Activated T-cell treated with anti-CD3 and anti-CD28 coated beads, Interleukin-2, amount 50 U/mL, for 48 hours (primary cell): ENCODE measurements at places on chromosomes 2 and 18.
A peak's percentile ranks its signal among the peaks of the same experiment; 100 is the strongest.

DNA sequence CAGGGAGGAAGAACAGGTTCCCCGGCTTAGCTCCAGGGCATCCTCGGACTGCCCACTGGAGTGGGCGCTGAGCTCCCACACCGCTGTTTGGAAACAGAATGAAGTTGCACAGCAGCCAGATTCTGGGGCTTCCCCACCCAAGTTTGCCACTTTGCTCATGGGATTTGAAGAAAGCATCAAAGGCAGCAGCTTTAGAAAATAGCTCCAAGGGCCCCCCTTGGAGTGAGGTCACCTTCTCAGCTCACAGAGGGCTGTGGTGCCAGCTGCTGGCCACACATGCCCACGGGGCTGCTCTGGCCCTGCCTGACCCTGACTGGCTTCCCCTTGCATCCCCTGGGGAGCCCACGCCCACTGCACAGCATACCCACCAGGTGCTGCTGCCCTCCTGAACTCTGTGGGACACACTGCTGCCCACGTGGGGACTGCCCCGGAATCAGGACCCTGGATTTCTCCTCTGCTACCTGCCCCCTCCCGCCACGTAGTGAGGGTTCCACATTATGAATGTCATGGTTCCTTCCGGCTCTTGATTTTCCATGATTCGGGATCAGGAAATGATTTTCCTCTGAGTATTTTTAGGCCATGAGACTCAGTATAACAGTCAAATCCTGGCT is 70.3 kb downstream of the TGOLN2 start:
- no peak for DNase-seq

- no peak for DNase-seq
Measured at GRCh38 chr2:18910843-18911242, 321.5 kb upstream of the NT5C1B start.

- no peak for DNase-seq
Measured at GRCh38 chr18:2111456-2111855, 459.8 kb downstream of the METTL4 start.

DNA sequence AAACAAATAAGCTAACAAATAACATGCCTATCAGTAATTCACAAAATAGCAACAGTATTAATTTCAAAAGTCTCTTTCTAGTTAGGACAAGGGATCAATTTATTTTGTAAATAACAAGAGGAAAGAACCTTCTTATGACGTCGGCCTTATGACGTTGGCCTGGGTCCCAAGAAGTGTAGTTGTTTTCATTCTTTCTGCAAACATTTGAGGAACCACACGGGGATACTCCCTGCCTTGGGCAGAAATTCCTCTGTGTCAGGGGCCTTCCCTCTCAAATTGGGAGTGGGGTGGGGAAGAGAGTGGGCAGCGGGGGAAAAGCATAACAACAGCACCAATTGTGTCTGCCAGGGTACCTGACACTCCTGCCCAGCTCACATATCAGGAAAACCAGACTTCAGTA is 1.3 kb downstream of the CCDC68 start:
- no peak for DNase-seq

- no peak for DNase-seq
Measured at GRCh38 chr2:215711471-215712034, 275.7 kb upstream of the FN1 start.

- no peak for DNase-seq
Measured at GRCh38 chr2:226733189-226733858, 66.3 kb downstream of the IRS1 start.

- no peak for DNase-seq
Measured at GRCh38 chr2:240346753-240347372, 88.6 kb upstream of the GPC1 start.

DNA sequence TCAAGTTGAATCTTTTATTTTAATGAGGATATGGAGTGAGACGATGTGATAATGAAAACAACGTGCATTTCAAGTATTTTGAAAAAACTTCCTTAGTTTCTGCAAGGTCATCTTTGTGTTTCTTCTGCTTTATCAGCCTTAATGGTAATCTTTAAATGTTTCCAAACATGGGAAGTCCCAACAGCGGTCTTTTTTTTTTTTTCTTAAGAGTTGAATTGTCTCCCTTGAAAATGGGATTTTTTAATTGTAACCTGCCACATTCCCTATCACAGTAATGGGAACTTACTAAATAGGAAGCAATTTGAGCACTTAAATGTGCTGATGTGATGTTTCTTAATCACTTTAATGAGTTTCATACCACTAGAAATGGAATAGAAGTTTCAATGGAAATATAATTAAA is 45.8 kb downstream of the ATIC start:
- DNase-seq, result no peak

DNA sequence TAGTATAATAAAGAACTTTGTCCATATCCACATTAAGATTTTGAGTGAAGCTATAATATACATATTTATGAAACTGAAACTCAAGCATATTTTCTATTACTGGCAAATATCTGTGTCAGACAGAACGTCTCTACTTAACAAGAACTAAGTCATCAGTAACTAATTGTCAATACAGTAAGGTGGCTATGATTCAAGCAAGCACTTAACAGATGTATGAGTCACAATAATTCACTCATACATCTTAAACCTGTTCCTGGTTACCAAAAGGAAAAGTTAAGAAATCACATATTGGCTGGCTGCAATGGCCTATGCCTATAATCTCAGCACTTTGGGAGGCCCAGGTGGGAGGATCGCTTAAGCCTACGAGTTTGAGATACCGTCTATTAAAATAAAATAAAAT is 96.0 kb downstream of the SOS1 start:
- DNase-seq, result no peak

DNA sequence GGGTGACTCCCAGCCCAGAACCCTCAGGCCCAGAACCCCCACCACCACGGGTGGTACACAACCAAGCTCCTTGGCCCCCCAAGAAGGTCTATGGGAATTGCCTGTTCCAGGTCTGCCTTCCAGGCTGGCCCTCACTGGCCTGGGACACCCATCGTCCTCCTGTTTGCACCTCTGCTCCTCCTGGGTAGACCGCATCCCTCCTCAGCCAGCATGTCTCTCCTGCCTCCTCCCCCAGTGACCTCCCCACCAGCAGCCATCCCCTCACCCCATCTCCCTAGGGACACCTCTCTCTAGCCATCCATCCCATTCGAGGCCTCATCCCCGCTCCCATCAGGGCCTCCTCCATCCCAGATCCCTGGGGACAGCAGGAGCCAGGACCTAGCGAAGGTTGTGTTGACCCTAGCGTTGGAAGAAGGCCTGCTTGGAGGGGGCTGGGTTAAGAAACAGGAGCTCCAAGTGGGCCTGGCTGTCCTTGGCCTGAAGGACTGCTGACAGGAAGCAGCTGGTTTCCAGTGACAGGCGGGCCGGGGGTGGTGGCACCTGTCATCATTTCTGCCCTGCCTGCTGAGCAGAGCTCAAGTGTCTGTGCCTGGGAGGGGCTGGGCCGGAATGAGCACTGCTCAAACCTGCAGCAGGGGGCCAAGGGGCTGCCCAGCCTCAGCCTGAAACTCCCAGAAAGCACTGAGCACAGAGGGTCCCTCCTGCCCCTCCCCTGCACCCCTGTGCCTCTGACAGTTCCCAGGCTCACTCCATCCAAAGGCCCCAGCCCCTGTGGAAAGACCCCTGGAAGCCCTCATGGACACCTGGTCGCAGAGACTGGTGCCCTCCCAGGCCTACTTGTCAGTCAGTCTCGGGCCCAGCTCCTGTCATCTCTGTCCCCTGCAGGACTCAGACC is 96.0 kb upstream of the OTOS start:
- no peak for DNase-seq

DNA sequence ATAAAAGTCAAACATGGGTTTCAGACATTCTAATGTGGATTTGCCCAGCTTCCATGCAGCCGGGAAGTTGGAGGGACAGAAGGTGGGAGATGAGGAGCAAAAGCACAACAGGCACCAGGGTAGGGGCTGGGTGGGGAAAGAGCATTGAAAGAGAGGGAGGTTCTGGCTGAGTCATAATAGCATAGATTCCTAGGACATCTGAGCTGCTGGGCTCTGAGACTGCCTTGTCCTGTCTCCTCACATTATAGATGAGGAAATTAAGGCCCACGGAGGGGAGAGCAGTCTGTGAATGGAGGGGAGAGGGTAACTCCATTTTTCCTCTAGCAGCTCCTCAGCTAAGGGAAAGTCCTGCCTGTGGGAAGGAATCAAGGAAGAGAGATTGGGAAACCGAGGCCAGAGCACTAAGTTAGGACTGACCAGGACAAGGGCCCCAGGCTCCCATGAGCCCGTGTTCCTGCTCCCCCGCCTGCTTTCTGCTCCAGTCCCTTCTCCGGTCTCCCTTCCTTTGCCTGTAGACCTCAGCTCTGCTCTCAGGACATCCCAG is 26.2 kb downstream of the SH2D6 start:
- DNase-seq, result no peak

DNA sequence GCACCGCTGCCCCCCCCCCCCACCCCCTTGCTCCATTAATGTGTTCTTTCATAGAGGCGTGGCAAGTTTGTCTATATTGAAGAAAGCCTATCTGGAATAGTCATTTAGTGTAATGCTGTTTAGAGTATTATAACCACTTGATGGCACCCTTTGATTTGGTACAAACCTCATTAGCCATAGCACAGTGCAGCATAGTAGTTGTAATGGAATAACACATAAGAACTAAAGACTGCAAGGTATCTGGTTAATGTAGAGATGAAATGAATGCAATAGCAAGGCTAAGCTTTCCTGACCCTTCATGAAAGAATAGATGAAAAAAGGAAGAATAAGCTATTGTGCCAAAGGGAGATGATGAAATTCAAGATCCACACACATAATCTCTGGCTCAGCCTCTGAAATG is 81.9 kb downstream of the EHBP1 start:
- DNase-seq, result no peak

DNA sequence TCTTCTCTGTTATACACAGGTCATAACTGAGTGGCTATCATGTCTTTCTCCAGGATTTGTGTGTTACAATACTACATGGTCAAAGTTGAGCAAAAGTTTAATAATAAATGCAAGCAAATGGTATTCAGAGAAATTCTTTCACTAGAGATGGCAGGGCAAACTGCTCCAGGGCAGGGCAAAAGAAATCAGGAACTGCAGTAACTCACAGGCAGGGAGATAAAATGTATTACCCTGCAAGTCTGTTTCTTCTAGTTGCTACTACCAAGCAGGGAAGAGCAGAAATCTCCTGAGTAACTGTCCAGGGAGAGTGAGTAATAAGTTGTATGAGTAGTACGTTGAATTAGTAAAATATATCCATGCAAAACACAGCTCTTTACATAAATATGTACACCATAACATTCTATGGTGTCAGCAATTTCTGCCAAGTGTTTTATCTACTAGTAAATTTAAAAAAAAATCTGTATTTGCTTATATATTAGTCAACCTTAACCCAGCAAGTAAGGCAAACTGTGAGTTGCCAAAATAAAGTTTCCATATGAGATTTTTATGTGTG is 404.1 kb downstream of the ZEB2 start:
- DNase-seq, result no peak

DNA sequence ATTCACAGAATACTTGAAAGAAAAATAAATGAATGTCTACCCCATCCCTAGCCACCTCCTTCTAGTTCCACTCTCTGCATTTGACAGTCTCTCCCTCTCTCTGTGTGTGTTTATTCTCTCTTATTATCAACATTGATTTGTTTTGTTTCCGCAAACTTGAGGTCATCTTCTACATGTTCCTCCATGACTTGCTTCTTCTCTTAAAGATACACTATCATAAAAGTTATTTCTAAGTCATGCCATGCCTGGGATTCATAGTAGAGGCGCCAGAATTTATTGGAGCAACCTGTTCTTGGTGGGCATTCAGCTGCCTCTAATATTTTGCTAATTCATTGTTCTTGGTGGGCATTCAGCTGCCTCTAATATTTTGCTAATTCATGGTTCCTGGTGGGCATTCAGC is 58.9 kb upstream of the SMAD7 start:
- DNase-seq, result no peak

DNA sequence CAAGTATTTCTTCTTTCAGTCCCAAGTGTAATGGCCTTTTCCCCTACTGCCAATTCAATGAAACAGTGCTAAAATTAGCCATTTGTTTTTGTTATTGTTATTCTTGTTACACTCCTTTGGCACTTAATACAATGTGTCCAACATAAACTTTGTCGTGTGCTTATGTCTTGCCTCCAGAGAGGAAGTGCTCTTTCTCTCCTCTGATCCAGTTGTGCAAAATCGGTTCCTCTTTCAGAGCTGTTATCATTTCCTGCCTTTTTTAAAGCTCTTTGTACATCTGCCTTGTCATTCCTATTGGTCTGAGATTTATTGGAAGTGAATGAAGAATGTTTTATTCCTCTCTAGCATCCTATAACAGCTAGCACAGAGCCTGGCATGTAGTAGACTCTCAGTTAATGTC is 623.2 kb upstream of the ID2 start:
- DNase-seq, result no peak

- DNase-seq, result no peak
Measured at GRCh38 chr2:30971231-30972025, 164.2 kb upstream of the CAPN13 start.

DNA sequence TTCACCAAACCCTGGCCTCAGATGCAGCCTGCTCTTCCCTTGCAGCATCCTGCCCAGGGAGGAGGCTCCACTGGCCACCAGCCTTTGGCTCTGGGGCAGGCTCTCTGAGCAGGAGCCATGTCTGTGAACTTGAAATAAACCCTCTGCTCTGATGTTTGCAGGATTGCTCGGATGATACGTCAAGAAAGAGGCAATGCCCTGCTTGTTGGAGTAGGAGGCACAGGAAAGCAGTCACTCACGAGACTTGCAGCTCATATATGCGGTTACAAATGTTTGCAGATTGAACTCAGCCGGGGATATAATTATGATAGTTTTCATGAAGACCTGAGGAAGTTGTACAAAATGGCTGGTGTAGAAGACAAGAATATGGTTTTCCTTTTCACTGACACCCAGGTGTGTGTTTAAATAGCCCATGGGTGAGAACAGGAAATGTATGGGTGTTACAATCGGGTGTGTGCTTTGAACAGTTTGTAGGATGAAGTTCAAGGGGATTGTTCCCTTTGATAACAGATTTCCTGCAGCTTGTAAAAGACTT is 177.9 kb downstream of the DNAH6 start:
- peak; percentile 46 for DNase-seq

DNA sequence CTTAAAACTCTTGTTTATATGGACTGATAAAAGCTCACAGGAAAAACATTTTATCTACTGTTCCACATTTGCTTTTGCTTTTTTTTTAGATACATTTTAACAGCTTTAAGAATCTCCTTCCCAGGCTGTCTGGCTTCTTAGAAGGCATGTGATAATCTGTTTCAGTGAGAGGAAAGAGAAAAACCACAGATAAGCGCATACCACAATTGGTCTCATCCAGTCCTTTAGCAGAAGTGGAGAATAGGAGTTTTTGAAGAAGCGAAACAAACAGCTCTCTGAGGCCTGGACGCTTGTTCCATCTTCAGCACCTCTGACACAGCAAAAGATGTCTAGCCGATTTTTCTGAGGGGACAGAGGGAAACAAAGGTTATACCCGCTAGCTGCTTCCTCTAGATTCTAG is 37.6 kb downstream of the RMC1 start:
- DNase-seq, result no peak

DNA sequence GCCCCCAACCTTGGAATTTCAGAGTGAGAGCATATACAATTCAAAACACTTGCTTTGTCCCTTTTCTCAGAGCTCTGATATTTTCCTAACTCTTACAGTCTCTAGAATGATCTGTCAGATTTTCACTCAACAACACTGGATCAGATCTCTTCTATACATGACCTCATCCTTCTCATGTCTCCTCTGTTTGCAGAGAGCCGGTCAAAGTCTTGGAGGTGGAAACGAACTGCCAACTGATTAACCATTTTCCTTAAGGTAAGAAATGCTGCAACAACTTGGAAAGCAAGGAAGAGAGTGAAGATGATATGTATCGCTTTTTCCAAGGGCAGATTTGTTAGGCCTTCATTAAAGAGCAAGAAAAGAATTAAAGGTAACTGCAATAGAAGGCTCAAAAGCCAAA is 4.9 kb downstream of the TMEM17 start:
- DNase-seq, result no peak

- DNase-seq, result no peak
Measured at GRCh38 chr2:191866675-191867506, 20.0 kb upstream of the CAVIN2 start.
